ENCODE measurements at places on chromosomes 7 and 10. TPM values are rescaled to one million over a fixed set of nuclear protein-coding genes. Genes with fewer than 3 reads are reported as not detected.

The CCDC126 gene
- 7.5 TPM for total RNA-seq

The SLC26A3 gene
- total RNA-seq: not detected

The RET gene
- total RNA-seq: under 0.01 TPM

The SSMEM1 gene
- not detected for total RNA-seq

The C7orf57 gene
- not detected for total RNA-seq

The ZP3 gene
- 0.54 TPM for total RNA-seq

The CALML5 gene
- total RNA-seq: not detected

The BAIAP2L1 gene
- 1.3 TPM for total RNA-seq

The SPAG6 gene
- total RNA-seq: not detected

The OR2A1 gene
- not detected for total RNA-seq

The FGFBP3 gene
- total RNA-seq: not detected

The FAM25G gene
- not detected for total RNA-seq

The PNLIP gene
- total RNA-seq: not detected
